Activated naive CD8-positive, alpha-beta T cell treated with anti-CD3 and anti-CD28 coated beads for 36 hours (primary cell): ENCODE measurements at places on chromosomes 1 and 21.

- DNase-seq, result no peak
Observed at GRCh38 chr1:161196521-161197451, 2.1 kb downstream of the ADAMTS4 start.

GRCh38 chr1:111452581-111452980, 3.3 kb downstream of the ATP5PB start:
- no peak for DNase-seq

GRCh38 chr1:203327684-203328457, 22.6 kb downstream of the BTG2 start:
- no peak for DNase-seq

DNA sequence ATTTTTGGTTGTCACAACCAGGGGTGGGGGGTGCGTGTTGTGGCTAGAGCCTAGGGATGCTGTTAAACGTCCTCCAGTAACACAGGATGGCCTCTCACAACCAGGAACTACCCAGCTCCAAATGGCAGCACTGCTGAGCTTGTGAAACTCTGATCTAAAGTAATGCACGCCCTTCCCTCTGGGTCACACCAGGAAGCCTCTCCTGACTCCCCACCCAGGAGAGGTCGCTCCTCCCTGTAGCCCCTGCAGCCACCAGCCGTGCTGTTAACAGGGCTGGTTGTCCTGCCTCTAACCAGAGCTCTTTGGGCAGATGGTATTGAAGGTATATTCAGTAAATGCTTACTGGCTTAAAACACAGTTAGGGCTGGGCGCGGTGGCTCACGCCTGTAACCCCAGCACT, 73.2 kb downstream of the NKAIN1 start:
- DNase-seq, result no peak

DNA sequence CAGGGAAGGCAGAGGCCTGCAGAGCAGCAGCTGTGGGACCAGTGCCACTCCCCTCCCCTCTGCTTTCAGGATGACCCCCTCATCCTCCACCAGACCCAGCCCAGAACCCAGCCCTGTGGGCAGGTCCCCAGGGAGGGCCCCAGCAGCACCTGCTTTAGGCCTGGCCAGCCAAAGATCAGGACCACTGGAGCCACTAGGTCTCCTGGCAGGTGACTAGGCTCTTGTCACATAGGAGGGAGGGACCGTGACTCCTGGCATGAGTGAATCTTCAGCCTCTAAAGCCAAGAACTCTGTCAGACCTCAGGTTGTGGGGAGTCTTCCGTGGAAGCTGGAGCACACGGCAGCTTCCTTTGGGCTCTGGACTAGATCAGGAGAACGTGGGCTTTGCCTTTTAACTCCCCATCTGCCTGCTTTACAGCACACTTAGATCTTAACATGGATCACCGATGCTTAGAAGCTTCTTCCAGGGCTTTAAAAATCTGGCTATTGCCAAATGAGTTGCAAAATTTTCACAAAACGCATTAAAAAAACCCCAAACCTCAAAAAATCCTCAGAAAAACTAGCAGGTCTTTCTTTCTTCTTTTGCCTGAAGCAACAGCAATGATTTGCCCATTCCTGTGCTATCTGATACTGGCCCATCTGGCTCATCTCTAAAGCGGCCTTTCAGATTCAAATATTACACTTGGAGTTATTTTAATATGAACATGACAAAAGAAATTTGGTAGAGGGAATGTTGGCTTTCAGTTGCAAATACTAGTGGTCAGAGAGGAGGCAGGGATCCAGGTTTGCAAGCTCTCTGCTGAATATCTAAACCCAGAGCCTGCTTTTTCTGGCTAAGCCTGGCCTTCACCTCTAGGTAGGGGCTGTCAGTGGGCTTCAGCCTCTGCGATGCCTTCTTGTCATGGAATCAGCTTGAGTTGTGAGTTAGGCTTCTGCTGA, 235.2 kb downstream of the SDCCAG8 start:
- no peak for DNase-seq

DNA sequence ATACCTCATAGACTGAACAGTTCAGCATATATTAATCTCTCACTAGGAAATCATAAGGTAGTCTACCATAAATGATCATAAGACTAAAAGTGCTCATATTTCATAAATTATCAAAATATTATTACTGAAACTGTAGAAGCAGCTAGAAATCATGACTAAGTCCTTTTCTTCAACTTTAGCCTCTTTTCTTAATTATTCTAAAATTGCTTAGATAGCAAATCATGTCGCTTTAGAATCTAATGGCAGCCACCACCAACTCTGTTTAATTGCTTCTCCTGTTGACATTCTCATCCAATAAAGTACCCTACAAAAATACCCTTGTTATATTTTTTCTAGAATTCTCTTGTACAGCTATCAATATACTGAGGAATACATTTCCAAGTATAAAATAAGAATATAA, 102.9 kb downstream of the DENND1B start:
- no peak for DNase-seq

DNA sequence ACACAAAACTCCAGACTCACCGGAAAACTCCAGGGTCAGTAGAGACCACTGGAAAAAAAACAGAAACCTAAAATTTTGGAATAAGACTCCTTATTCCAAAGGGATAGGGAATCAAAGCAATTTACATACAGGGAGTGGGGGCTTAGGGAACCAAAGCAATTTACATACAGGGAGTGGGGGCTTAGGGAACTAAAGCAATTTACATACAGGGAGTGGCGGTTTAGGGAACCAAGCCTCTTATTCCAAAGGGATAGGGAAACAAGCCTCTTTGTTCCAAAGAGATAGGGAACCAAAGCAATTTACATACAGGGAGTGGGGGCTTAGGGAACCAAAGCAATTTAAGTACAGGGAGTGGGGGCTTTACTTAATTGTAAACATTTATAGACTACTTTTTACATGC, 28.4 kb upstream of the TTLL7 start:
- no peak for DNase-seq

DNA sequence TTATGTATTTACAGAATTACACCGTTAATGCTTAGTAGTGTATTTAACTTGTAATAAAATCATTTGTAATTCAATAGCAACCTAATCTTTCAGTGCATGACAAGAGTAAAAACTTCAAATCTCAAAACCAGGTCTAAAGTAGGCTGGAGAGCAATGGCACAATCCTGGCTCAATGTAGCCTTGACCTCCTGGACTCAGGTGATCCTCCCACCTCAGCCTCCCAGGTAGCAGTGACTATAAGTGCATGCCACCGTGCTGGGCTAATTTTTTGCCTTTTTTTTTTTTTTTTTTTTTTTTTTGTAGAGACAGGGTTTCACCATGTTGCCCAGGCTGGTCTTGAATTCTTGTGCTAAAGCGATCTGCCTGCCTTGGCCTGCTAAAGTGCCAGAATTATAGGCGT, 11.3 kb downstream of the IPP start:
- no peak for DNase-seq

- DNase-seq, result no peak
Observed at GRCh38 chr1:211333906-211334305, 7.3 kb downstream of the TRAF5 start.

- DNase-seq, result no peak
Observed at GRCh38 chr1:101408212-101409042, 171.6 kb downstream of the S1PR1 start.

DNA sequence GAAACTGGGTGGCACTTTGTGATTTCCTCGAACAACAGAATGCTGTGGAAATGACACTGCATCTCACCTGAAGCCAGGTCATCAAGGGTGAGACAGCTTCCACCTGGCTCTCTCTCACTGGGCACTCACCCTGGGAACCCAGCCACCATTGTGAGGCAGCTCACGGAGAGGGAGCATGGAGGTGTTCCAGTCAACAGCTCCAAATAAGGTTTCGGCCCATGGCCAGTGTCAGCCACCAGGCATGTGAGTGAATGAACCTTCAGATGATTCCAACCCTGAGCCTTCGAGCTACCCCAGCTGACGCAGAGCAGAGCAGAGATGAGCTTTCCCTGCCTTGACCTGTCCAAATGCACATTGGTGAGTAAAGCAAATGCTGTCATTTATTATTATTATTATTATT, 58.1 kb downstream of the SYDE2 start:
- no peak for DNase-seq

DNA sequence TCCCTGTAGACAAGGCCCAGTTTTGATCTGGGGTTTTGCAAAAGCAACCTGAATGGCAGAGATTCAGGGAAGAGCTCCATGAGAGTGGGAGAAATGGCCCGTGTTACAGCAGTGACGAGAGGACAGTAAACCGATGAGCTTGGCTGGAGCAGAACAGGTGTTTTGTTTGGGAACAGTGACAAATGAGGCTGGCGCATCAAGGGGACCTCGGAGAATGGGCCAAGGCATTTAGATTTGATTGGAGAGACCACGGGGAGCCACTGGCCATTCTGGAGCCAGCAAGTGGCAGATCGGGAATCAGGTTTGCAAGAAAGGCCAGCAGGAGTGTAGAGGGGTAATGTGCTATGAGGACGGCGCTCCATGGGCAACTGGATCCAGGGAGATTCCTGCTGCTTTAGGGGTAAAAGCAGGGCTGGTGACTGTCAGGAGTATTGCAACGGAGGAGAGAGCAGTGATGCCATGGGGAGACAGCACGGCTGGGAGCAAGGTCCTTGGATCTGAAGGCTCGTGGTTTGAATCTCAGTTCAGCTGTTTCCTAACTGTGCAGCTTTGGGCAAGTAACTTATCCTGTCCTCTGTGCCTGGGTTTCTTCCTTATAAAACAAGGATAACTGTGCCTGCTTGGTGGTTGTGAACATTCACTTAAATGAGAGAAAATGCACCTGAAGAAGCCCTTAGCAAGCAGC, 9.9 kb upstream of the KLHDC7A start:
- DNase-seq, result no peak

DNA sequence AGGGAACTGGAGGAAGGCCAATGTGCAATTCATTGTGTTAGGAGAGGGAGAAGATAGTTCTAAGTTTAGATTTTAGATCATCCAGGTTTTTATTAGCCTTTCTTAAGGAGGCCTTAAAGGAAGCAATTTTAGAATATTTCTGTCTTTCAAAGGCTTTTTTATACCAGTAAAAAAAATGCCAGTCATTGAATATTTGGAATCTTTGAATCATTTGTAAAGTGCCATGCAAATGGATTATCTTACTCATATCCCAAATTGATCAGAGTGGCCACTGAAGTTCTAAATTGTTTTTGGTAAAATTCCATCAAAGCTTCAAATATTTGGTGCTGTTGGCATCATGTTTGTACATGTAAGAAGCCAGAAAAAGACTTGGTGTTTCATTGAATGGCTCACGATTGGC, 244.8 kb downstream of the RPS6KC1 start:
- no peak for DNase-seq

DNA sequence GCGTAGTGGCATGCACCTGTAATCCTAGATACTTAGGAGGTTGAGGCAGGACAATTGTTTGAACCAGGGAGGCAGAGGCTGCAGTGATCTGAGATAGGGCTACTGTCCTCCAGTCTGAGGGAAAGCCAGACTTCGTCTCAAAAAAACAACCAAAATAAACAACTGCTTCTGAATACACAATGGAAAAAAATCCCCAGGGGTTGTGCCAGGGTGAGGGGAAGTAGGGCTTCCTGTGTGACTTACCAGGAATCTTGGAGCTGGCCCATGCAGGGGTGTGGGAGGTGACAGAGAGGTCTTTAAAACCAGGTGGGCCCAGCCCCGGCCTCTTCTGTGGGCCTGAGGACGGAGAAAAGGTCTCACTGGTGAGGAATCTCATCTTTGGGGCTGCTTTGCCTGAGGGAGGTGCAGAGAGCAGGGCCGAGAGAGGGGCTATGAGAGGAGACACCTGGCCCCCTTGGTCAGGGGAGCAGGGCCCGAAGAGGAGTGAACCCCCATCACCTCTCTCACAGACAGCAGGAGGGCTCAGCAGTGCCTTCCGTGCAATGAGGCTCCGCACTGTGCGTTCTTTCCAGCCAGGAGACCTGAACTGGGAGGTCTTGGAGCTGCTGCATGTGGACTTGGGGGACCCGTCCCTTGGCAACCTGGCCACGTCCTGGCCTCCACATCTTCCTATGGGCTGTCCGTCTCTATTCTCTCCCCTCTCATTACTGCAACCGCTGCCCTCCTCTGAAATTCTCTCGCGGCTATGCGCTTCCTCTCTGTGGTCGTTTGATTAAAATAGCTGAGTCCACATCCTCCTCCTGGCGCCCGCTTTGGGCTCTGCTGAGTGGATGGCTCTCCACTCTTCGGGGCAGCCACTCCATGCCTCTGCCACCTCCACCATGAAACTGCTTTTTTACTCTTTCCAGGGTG, 10.7 kb downstream of the PLA2G5 start:
- no peak for DNase-seq

DNA sequence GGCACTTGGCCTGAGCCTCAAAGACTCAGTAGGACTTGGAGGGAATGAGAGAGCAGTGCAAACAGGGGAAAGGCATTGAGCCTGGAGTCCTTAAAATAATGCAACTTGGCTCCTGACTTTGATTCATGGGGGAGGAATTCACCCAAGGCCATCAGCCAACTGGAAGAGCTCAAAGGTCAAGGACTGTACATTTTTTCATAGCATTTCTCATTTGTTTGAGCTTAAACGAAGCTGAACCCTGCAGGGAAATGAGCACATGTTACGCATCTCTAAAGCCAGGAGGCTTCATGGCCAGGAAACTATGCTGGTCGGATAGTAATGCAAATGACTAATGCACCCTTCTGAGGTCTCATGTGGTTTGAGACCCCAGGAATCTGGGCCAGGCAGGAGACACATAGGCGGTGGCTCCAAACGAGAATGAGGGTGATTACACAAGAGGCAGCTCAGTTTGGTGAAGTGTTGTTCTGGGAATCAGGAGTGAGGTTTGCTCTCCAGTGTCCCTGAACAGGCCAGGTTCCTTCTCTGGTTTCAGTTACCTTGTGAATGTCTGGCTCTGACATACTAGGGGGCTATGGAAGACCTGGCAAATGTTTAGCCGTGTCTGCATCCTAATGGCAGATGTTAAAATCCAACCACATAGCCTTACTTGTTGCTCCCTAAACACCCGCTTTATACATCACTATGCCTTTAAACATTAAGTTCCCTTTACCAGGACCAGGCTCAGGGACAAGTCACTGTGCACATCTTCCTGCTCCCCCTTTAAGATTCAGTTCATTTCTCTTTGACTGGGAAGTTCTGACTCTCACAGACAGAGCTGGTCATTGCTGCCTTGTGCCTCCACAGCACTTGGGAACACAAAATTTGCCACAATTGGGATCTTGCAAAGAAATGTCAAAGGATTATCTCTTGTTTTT, 503.9 kb upstream of the USP24 start:
- DNase-seq, result no peak

- DNase-seq, result no peak
Observed at GRCh38 chr1:78676993-78677392, 27.4 kb downstream of the IFI44 start.

GRCh38 chr1:207014728-207015127, 17.8 kb downstream of the C1orf116 start:
- no peak for DNase-seq

DNA sequence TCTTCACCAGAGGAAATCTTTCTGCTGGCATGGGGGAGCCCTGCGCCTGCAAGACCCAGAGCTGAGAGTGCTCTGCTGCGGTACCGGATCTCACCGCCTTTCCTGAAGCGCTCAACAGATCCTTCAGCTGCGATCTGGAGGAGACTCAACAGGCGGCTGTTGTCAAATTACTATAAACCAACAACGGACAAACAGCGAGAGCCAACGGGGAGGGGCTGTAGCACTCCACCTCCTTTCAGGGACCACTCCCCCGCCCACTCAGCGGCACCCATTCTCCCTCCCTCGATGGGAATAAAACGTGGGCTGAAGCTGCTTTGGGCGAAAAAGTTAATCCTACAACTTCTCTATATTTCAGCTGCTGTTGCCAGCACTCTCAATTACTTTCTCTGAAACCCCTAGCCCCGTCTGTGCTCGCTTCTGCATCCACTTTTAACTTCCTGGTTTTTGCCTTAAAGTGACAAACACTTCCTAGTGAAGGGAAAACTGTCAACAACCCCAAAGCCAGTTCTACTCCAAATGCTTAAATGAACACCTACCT, at the start of gene FMO5:
FMO5 (minus strand) TSS at position 147 of the 538 bp plus-strand sequence. CDS start 310 bp downstream, outside the sequence.
- DNase-seq, result peak; percentile 38

- DNase-seq, result no peak
Observed at GRCh38 chr21:24658926-24659325, 948.4 kb downstream of the MRPL39 start.
